ENCODE measurements at places on chromosomes 5 and 9. TPM values are rescaled to one million over a fixed set of nuclear protein-coding genes. Genes with fewer than 3 reads are reported as not detected.

The MSANTD3 gene
- total RNA-seq: 25.5 TPM

- H3K4me1 ChIP-seq: peaks cover 20% of the 10 kb centered on the region
- H3K27ac ChIP-seq: no peak overlapping the region
Observed at GRCh38 chr5:43687275-43687674, 84.3 kb downstream of the NNT start.

DNA sequence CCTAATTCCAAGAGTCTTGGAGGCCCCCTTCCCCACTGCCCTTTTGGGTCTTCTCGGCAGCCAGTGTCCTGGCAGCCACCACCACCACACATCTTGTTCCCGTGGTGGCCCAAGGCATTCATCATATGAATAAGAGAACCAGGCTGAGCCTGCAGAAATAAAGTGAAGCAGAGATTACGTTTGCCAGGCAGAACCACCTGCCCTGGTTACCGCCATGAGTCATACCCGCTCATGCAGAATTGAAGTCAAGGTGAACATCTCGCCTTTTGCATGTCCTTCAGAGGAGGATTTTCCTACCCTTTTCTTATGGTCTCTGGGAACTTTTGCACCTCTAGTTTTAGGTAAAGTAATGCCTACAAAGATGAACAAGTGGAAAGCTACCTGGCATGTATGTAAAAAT is 119.5 kb upstream of the LMX1B start:
- no peak overlapping the region for H3K27ac ChIP-seq
- no peaks in the 10 kb centered on the region for H3K36me3 ChIP-seq
- H3K4me1 ChIP-seq: peaks cover 34% of the 10 kb centered on the region
- H3K27me3 ChIP-seq: no peaks in the 10 kb centered on the region

- no peak overlapping the region for H3K4me3 ChIP-seq
- no peaks in the 10 kb centered on the region for H3K27me3 ChIP-seq
- H3K27ac ChIP-seq: peak overlapping the region; percentile 8
- no peak for DNase-seq
Observed at GRCh38 chr9:126395439-126396212, 69.0 kb downstream of the MVB12B start.

DNA sequence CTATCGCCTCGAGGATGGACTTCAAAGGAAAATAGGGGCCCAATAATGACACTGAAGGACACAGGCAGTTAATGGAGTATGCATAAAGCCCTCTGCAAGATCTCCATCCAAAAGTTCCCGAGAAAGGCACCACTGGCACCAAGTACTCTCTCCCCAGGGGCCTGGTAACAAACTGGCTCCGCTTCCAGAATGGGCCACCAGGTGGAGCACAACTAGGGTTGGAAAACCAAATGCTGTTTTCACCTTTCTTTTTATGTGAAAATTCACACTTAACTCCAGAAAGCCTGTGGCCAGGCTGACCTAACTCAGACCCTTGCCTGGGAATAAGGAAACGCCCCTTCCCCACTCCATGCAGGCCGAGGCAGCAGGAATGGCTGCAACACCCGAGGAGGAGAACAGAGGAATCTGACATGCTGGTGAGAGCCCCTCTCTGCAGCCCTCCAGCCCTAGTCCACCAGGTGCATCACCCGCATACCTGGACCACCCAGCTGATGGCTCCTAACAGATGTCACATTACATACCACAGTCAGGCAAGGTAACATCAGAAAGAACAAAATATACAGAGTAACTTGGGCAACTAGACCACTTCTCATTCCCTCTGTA is 42.8 kb downstream of the CAMSAP1 start:
- no peak overlapping the region for H3K4me3 ChIP-seq
- no peaks in the 10 kb centered on the region for H3K4me1 ChIP-seq
- H3K36me3 ChIP-seq: no peaks in the 10 kb centered on the region
- peak; percentile 67 for DNase-seq

The ACOT12 gene
- total RNA-seq: not detected

- no peaks in the 10 kb centered on the region for H3K27me3 ChIP-seq
- no peak for DNase-seq
- peak overlapping the region; percentile 83 for H3K4me3 ChIP-seq
Observed at GRCh38 chr9:127567035-127567729, 44.9 kb upstream of the STXBP1 start.

DNA sequence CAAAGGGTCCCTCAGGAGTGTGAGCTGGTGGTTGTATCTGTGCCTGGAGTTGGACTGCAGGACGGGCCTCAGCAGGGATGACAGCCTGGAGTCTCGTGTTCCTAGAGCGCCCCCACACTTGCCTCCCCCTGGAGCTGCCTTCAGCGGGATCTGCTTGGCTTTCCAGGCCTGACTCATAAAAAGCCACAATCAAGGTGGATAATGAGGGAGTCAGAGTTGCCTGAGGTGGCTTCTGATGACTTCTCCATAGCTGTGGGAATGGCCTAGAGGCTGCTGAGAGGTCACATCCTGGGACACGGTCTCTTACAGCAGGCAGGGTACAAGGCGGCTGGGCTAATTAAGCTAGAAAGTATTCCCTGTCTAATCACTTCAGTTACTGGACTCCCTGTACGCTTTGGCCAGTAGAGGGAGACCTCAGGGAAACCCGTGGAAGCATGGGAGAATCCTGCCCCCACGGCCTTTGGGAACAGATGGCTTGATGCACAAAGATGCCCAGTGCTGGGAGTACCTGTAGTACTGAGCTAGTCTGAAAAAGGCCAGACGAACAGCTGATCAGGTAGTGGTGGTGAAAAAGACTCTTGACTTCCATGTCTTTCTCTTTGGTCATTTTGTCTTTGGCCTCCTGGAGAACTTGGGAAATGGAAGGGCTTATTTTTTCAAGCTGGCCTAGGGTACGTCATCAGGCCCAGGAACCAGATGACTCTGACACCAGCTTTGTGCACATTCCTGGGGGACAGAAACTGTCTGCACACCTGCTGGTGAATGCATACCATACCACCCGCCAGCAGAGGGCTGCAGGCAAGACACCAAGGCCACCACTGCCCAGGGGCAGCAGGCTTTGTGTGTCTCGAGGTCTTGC is 16.1 kb upstream of the FRRS1L start:
- no peaks in the 10 kb centered on the region for H3K4me1 ChIP-seq
- H3K4me3 ChIP-seq: no peak overlapping the region
- H3K27me3 ChIP-seq: no peaks in the 10 kb centered on the region
- H3K27ac ChIP-seq: no peak overlapping the region
- DNase-seq: no peak

DNA sequence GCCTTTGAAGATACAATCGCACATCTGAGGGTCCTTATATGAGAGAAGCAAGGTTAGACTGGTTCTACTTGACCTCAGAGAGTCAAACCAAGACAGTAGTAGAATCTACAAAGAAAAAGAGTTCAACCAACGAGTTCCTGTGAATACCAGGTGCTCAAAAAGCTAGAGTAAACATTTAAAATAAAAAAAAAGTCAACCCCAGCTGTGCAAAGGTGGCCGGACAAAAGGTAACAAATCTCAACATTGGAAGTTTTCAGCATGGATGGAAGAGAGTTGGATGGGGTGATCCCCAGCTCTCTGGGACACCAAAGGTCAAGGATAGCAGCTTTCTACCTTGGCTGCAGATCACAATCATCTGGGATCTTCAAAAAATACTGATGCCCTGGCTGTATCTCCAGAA is 14.4 kb downstream of the SHB start:
- no peak overlapping the region for H3K27ac ChIP-seq
- no peaks in the 10 kb centered on the region for H3K36me3 ChIP-seq
- no peaks in the 10 kb centered on the region for H3K27me3 ChIP-seq
- H3K4me3 ChIP-seq: no peak overlapping the region
- H3K4me1 ChIP-seq: no peaks in the 10 kb centered on the region

The SH3PXD2B gene
- 42.1 TPM for total RNA-seq

- H3K27ac ChIP-seq: no peak overlapping the region
- peak; percentile 79 for DNase-seq
- no peaks in the 10 kb centered on the region for H3K36me3 ChIP-seq
- no peaks in the 10 kb centered on the region for H3K27me3 ChIP-seq
- peak overlapping the region; percentile 19 for H3K4me3 ChIP-seq
- H3K4me1 ChIP-seq: peaks cover 3% of the 10 kb centered on the region
Observed at GRCh38 chr5:150846654-150847333, 473 bp downstream of the IRGM start.

DNA sequence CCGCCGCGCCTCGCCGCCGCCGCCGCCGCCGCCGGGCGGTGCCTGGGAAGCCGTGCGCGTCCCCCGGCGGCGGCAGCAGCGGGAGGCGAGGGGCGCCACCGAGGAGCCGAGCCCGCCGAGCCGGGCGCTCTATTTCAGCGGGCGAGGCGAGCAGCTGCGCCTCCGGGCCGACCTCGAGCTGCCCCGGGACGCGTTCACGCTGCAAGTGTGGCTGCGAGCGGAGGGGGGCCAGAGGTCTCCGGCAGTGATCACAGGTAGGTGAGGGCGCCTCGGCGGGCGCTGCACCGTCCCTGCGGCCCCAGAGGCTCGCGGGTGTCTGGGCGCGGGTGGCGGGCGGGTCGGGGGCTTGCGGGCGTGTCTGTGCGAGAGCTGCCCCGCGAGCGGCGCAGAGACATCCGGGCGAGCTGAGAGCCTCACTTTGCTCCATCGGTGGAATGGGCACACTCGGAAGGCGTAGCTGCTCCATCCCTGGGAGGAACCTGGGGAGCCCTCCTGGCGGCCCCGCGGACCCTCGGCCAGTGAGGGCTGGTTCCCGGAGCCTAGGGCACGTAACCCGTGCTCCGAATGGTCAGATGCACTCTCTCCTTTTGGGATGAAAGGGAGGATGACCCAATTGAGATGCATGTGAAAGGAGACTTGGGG is 864 bp downstream of the PAPPA start:
- DNase-seq: no peak
- H3K27ac ChIP-seq: peak overlapping the region; percentile 77
- no peaks in the 10 kb centered on the region for H3K27me3 ChIP-seq
- H3K4me1 ChIP-seq: no peaks in the 10 kb centered on the region

- no peaks in the 10 kb centered on the region for H3K27me3 ChIP-seq
- peak overlapping the region; percentile 98 for H3K27ac ChIP-seq
- H3K4me3 ChIP-seq: peak overlapping the region; percentile 93
- H3K4me1 ChIP-seq: peaks cover 70% of the 10 kb centered on the region
- no peaks in the 10 kb centered on the region for H3K36me3 ChIP-seq
Observed at GRCh38 chr9:128552744-128553440, 505 bp downstream of the SPTAN1 start.

GRCh38 chr5:145682197-145682899 is 152.8 kb downstream of the PRELID2 start:
- no peak overlapping the region for H3K4me3 ChIP-seq
- no peaks in the 10 kb centered on the region for H3K27me3 ChIP-seq
- no peak for DNase-seq

The SLC25A48 gene
- 59.4 TPM for total RNA-seq

DNA sequence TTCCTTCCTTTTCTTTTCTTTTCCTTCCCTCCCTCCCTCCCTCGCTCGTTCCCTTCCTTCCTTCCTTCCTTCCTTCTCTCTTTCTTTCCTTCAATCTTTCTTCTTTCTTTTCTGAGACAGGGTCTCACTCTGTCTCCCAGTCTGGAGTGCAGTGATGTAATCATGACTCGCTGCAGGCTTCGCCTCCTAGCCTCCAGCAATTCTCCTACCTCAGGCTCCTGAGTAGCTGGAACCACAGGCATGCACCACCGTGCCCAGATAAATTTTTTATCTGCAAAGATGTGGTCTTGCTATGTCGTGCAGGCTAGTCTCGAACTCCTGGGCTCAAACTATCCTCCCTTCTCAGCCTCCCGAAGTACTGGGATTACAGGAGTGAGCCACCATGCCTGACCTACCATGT is 81.4 kb downstream of the SPATA31C2 start:
- no peak for DNase-seq
- H3K36me3 ChIP-seq: no peaks in the 10 kb centered on the region
- no peaks in the 10 kb centered on the region for H3K27me3 ChIP-seq
- H3K4me1 ChIP-seq: no peaks in the 10 kb centered on the region
- no peak overlapping the region for H3K4me3 ChIP-seq
- no peak overlapping the region for H3K27ac ChIP-seq

DNA sequence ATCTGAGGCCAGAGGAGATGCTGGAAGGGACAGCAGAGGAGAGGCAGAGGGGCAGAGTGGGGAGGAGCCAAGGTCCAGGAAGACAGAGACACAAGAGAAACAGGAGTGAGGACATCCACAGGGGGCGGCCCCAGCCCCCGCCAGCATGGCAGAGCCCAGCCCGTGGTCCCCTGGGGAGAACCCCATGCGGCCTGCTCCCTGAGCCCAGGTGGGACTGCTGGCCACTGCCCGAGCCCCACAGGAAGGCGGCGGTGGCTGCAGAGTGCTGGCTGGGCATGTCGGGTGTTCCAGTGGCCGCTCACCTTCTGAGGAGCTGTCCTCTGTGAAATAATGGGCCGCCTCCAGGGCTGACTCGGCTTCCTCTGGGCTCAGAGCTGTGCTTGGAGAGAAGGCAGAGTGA is 8.9 kb upstream of the MRNIP start:
- H3K4me3 ChIP-seq: no peak overlapping the region
- H3K4me1 ChIP-seq: no peaks in the 10 kb centered on the region
- H3K27me3 ChIP-seq: no peaks in the 10 kb centered on the region
- DNase-seq: no peak

- no peaks in the 10 kb centered on the region for H3K27me3 ChIP-seq
- H3K36me3 ChIP-seq: no peaks in the 10 kb centered on the region
- H3K4me1 ChIP-seq: no peaks in the 10 kb centered on the region
Observed at GRCh38 chr5:117667105-117667504, 1092.5 kb upstream of the SEMA6A start.

- H3K27ac ChIP-seq: no peak overlapping the region
- no peaks in the 10 kb centered on the region for H3K4me1 ChIP-seq
- H3K36me3 ChIP-seq: no peaks in the 10 kb centered on the region
Observed at GRCh38 chr9:123311250-123311752, 42.9 kb upstream of the STRBP start.

- no peaks in the 10 kb centered on the region for H3K36me3 ChIP-seq
- no peak overlapping the region for H3K27ac ChIP-seq
- no peak overlapping the region for H3K4me3 ChIP-seq
- no peaks in the 10 kb centered on the region for H3K27me3 ChIP-seq
Observed at GRCh38 chr9:111874500-111874899, 22.1 kb upstream of the UGCG start.

The PAIP1 gene
- total RNA-seq: 55.5 TPM

The CTNND2 gene
- not detected for total RNA-seq

- H3K36me3 ChIP-seq: no peaks in the 10 kb centered on the region
- H3K4me1 ChIP-seq: no peaks in the 10 kb centered on the region
- no peak for DNase-seq
- no peak overlapping the region for H3K4me3 ChIP-seq
Observed at GRCh38 chr5:41821051-41821450, 49.2 kb downstream of the OXCT1 start.

The ANKRD33B gene
- 34.9 TPM for total RNA-seq
